ENCODE measurements at places on chromosomes 11 and 22.

GRCh38 chr22:32644252-32645100, 157.0 kb upstream of the TIMP3 start:
- no peak for DNase-seq

- peak; percentile 88 for DNase-seq
Observed at GRCh38 chr11:31810779-31811647, at the start of gene PAX6. Gene PAX6 (minus strand): TSS chr11:31811322. CDS start chr11:31806411, 4,911 bp downstream.

DNA sequence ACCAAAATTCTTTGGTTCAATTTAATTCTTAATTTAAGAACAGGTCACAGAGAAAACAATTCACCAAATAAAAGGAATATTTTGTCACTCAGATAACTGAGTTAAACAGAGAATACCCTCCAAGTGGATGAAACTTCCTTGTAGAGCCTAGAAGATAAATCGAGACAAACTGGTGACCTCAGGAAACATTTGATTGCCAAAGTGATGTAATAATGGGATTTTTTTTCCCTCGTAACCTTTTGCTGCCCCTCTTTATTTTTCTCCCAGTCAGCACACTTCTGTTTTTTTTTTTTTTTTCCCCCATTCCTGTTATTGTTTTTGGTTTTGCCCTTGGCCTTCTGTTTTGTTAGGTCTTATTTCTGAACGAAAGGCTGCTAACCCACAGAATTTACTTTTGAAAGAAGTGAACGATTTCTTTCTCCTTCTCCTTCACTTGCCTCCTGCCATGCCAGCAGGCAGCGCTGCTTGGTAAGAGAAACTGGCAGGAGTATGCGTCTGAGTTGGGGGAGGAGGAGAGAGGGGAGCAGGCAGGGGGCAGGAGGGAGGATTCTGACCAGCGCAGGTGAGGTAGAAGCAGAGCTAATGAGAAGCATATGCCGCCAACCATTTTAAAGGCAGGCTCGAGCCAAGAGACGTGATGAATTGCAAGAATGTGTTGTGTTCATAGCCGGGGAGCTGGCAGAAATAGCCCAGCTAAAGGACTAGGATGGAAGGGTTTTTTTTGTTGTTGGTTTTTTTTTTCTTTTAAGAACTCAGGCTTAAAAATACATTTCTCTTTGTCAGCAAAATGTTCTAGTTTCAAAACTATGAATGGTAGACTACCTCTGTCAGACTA, 121.9 kb upstream of the MTMR2 start:
- no peak for DNase-seq

DNA sequence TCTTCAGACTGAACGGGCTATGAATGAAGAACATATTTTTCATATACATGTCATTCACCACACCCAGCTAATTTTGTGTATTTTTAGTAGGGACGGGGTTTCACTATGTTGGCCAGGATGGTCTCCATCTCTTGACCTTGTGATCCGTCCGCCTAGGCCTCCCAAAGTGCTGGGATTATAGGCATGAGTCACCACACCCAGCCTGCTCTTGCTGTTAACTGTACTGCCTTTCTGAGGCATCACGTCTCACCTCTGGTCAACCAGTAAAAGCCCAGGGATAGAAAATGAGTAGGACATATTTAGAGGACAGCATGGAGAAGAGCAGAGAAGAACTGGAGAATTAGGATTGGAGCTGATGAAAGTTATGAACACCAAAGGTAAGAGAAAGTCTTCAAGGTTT, 55.6 kb downstream of the APOL3 start:
- DNase-seq, result no peak

DNA sequence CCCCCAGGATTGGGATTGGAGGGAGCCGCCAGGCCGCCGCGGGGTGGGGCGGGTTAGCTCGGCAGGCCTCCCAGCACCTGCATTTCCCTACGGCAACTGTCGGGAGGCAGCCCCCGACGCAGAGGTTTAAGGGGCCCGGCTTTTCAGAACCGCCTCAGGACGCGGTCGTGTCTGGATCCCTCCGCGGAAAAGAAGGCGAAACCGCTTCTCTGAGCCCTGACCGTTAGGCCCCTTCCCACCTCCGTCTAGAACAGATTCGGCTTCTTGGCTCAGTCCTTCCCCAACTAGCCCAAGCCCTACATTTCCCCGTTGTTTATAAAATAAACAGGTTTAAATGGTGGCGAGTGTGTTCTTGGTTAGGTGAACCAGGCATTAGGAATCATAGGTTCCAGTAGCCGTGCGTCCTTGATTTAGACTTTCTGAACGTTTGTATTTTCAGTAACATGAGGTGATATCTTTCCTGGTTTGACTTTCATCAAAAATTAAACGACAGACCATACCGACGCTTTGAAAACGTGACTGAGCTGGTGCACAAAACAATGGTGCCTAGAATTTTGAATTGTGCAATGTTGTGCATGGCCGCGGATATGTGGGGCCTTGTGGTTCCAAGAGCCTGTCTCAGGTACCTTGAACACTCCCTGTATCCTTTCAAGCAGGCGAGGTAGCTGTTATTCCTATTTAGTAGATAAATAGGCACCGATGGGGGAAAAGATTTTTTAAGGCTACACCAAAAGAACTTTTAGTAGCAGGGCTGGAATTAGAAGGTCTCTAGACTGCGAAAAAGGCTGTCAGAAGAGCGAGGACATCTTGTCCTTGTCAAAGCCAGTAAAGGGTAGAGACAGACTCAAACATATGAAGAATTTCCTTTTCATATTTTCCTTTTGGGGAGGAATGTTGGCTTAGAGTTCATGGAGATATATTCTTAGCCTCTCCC, 1.2 kb upstream of the HSPA8 start:
- DNase-seq, result peak; percentile 84

All from NCI-H1092 treated with DMSO at 0.1 percent for 48 hours (cell line).